ENCODE measurements at places on chromosomes 12 and 14.
A peak's percentile ranks its signal among the peaks of the same experiment; 100 is the strongest.

DNA sequence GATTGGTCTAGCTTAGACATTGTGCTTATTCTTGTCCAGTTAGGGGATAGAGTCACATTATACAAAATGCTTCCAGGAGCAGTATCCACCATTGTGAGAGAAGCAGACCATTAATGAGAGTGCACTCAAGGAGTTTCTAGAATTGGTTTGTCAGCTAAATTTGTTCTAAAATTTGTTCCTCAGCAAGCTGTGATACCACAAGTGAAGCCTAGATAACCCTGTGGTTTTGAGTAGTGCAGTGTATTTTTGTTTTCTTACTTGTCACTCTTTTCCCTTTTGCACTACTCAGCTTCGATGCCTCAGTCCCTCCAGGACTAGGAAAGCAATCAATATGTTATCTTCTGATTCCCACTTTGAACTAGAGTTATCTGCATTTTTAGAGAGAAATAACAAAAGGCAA, 42.5 kb upstream of the AKAP6 start:
- DNase-seq = no peak

DNA sequence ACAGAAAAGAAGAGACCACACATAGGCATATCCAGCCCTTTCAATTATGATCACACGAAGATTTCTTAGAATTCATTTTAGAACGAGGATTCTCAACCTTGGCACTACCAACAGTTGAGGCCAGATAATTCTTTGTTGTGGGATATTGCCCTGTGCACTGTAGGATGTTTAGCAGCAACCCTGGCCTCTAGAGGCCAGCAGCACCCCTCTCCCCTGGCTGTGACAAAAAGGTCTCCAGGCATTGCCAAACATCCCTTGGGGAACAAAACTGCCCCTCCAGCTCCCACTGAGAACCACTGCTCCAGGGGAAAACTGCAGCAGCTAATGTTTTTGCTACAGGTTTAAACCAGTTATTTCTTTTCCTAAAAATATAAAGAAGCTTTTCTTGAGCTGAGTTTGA, 7.1 kb downstream of the NT5DC3 start:
- no peak for DNase-seq

DNA sequence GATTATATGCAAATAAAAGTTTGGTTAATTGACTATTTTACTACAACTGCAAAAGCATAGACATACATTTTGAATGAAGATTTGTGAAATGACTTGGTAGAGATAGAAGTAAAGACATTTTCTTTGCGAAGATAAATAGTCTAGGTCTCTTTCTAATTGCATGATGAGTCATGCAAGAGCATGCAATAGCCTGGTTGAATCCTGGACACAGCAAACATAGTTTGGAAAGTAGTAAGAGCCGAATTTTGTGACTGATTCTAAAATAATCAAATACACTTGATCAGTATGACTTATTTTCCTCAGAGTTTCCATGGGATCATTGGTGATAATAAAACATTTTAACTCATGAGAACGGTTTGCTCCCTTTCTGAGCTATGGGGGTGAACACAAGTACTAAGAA, 27.7 kb upstream of the CAND1 start:
- DNase-seq = no peak

DNA sequence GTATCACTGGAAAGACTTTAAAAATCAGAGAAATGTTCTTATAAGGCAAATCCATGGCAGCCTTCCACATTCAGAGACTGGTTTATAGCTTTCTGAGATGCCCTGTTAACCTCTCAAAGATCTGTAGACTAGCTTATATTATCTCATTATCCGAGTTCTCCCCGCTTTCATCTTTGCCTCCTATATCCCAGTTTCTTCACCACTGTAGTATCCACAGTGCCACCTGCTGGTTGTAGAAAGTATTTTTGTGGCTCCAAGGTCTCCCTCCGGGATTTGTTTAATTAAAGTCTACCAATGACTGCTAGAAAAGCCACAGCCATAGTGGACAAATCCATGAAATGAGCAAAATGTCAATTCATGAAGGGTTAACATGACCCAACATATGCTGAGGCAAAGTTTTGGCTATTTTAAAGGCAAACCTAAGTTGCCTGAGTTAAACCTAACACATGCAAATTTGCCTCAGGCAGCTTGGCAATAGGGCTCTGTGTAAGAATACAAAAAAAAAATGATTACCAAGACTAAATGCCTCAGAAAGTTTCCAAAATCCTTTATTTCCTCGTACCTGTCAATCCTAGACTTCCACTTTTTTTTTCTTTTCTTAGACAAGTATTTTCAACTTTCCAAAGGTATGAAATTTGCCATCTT, 218.8 kb upstream of the BMP4 start:
- peak; percentile 11 for DNase-seq

- no peak for DNase-seq
Observed at GRCh38 chr14:85188836-85189235, 341.1 kb upstream of the FLRT2 start.

DNA sequence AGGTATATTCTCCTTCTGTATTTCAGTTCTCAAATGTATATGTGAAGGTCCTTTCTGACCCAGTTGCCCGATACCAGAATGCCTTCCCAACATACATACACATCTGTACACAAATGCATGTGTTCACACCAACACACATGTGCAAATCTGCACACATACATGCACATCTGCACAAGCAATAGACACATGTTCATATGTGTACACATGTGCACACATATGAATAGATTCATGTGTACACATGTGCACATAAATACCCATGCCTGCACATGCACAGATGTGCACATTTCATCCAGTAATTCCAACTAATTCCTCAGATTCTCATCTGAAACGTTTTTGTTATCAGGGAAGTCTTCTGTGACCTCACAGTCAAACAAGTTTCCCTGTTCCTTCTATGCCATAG, 933.6 kb downstream of the NRXN3 start:
- no peak for DNase-seq

GRCh38 chr12:39427360-39427808, 15.5 kb downstream of the KIF21A start:
- DNase-seq = no peak

GRCh38 chr12:47311568-47311967, 231.8 kb upstream of the AMIGO2 start:
- DNase-seq = no peak

GRCh38 chr14:82192387-82192786, 658.7 kb upstream of the SEL1L start:
- no peak for DNase-seq
